IPS-NIHi11 (cell line): ENCODE measurements at places on chromosomes 1 and 21.

DNA sequence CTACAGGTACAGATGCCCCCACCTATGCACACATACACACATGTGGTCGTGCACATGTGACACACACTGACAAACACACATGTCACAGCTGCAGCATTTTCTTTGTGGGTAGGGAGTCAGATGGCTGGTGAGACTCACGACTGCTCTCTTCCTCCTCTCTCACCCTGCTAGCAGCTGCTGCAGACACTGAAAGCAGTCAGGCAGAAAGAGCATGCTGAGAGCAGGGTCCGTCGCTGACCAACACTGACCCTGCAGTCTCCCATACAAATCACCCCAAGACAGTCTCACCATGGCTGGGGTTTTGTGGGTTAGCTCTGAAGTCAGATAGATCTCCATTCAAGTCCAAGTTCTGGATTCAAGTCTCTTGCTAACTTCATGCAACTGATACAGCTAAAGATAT, 188.3 kb downstream of the ASTN1 start:
- DNase-seq = no peak

GRCh38 chr1:241532864-241533263, 686 bp downstream of the KMO start:
- DNase-seq = no peak

- DNase-seq = no peak
These were observed 42.8 kb downstream of the SAMD13 start for GRCh38 chr1:84344286-84344685.

- no peak for DNase-seq
These were observed 18.1 kb upstream of the IL19 start for GRCh38 chr1:206752481-206752880.

GRCh38 chr1:204344665-204345355, 14.9 kb downstream of the PLEKHA6 start:
- DNase-seq = no peak

DNA sequence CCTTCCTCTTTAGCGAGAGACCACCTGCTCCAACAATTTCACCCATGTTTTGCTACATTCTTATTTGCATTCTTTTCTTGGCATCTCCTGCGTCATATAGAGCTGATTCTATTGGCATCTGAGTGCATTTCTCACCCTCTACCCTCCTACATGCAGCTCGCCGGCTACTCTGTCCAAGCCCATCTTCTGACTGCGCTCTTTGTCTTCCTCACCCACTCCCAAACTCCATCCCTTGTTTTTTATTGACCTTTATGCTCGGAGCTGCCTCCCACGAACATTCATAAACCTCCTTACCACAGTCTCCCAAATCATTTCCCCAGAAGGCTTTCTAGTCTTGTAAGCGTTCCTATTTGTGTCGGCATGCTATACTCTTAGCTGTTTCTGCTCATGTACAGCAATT, 33.6 kb upstream of the FMN2 start:
- DNase-seq = no peak

DNA sequence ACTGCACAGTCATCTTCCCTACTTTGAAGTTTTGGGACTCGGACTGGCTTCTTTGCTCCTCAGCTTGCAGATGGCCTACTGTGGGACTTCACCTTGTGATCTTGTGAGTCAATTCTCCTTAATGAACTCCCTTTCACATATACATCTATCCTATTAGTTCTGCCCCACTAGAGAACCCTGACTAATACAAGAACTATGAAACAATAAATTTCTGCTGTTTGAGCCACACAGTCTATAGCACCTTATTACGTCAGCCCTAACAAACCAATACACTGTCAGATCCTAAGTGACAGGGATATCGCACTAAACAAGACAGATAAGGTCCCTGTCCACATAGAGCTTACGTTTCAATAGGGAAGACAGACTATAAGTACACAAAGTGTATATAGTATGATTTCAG, 120.1 kb downstream of the PLPP3 start:
- no peak for DNase-seq

- no peak for DNase-seq
These were observed 32.6 kb downstream of the PDPN start for GRCh38 chr1:13616234-13616633.

GRCh38 chr1:15700508-15700907, 16.4 kb downstream of the PLEKHM2 start:
- DNase-seq = no peak

DNA sequence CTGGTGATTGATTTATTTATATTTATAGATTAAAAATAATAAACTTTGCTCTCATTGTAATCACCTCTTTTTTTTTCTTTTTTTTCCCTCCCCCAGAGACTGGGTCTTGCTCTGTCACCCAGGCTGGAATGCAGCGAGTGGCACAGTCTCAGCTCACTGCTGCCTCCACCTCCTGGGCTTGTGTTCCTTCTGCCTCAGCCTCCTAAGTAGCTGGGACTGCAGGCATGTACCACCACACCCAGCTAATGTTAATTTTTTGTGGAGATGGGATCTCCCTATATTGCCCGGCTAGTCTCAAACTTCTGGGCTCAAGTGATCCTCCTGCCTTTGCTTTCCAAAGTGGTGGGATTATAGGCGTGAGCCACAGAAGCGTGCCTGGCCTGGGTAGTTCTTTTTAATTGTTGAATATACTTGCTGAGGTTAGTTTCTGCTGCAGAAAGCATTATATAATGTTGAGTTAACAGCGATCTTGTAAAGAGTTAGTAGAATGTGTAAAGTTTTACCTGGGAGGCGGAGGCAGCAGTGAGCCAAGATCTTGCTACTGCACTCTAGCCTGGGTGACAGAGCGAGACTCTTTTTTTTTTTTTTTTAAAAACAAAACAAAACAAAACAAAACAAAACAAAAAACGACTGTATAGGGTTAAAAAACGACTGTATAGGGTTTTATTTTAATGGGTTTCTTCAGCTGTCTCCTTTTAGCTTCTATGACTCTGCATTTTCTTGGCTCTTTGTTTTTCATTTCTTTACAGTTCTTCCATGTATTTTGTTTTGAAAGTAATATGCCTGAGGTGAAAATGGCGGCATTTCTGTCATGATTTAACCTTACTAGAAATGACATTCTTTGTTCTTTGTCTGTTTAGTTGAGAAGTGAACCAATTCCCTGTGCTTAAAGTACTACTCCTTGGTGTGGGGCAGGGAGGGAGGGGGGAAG, 82.7 kb downstream of the CAMTA1 start:
- DNase-seq = no peak

DNA sequence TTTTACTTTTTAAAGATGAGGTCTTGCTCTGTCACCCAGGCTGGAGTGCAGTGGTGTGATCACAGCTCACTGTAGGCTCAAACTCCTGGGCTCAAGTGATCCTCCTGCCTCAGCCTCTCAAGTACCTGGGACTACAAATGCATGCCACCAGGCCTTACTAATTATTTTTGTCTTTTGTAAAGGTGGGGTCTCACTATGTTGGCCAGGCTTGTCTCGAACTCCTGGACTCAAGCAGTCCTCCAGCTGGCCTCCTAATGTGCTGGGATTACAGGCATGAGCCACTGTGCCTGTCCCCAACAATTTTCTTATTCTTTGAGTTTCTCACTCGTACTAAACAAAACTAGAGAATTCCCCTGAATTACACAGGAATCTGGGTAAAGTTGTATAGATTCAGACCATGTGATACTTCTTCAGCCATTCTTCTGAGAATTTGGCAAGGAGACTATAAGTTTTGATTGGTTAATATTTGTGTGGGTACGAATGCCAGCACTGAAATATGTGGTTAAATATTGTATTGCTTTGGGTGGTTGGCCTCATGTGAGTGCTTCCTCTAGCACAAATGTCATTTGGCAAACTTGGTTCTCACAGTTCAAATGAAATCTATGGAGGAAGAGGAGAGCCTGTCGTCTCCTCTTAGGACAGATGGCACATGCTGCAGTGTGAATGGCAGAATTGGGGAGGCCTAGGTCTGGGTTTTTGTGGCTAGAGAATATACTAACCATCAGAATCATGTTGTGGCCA, 104.9 kb downstream of the RUNX1 start:
- DNase-seq = no peak

DNA sequence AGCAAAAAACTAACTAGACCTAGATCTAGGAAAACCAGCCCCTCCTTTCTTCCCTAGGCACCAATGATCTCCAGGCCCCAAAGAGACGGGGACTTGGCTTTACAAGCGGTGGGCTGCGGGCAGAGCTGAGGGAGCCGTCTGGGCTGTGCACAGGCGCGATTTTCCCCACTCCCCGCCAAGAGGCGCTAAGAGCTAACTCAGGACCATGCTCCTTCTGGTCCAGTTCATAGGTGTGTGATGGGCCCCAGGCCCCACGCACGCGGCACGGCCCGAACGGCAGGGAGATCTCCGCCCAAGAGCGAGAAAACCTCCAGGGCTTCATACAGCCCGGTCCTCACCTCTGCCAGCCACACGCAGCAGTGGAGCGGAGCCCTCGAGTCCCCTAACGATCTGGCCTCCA, 7.5 kb upstream of the GPR153 start:
- DNase-seq = no peak

DNA sequence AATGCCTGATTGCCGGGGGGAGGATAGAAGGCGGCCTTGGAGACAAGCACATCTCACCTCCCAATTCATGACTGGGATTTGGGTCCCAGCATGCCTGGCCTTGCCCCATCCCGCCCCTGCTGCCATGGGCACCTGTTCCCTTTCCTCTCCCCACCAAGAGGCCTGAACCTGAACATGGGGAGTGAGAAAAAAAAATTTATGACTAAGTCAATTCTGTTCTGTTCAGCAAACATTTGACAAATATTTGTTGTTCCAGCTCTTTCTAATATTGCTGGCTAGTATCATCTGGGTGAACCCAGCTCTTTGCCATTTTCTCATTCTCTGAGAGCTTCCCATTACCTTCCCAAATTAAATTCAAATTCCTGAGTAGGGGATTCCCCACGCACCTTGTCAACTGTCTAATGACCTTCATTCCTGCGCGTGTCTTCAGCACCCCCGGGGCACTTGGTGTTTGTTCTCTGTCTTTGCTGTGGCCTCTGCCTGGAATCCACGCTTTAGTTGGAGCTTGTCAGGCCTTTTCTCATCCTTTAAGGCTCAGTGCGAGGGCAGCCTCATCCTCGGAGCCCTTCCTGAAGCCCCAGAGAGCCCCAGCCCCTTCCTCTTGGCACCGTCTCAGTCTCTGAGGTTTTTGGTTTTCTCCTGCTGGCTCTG, 42.8 kb downstream of the ARHGEF10L start:
- DNase-seq = no peak

GRCh38 chr1:54883349-54884102, 3.5 kb downstream of the DHCR24 start:
- DNase-seq = no peak

GRCh38 chr1:87678266-87678665, 349.6 kb downstream of the LMO4 start:
- DNase-seq = no peak

- DNase-seq = no peak
These were observed 80.3 kb downstream of the PROX1 start for GRCh38 chr1:214067853-214068703.

DNA sequence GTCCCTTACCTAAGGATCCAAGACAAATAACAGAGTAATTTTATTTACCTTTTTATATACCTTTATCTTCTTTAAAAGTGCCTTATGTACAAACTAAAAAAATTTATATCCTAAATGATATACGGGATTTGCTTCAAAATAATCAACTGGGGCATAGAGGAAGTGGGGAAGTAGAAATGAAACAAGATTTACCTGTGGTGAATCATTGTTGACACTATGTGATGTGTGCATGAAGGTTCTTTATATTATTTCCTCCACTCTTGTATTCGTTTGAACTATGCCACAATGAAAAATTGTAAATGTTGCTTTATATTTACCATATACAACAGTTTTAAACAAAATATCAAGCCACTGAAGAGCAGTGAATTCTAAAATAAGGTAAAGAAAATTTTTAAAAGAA, 13.0 kb downstream of the RGS7 start:
- DNase-seq = no peak

- DNase-seq = no peak
These were observed 18.5 kb upstream of the C1orf21 start for GRCh38 chr1:184368354-184368753.

DNA sequence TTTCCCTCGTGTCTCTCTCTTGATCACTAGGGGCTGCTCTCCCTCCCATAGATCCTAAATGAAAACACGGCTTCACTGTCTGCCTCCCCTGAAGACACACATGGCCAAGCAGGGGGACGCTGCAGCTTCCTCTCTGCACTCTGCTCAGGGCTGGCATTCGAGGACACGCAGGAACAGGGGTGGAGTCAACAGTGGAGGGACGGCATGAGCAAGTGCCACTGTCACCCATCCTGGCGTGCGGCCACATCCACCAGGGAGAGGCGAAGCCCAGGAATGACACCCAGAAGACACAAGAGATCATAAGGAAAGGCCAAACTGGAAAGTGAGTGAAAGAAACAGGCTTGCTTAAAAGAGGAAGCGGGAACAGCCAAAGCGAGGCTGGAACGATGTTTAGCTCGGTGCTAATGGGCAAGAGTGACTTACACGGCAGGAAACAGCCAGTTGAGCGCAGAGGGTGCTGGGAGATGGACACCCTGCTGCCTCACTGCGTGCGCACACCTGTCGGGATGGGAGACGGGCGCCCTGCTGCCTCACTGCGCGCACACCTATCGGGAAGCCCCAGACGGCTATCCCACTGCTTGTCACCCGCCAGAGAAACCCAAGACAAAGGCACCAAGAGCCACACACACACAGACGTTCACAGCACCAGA, 13.6 kb upstream of the C1QTNF12 start:
- DNase-seq = no peak

DNA sequence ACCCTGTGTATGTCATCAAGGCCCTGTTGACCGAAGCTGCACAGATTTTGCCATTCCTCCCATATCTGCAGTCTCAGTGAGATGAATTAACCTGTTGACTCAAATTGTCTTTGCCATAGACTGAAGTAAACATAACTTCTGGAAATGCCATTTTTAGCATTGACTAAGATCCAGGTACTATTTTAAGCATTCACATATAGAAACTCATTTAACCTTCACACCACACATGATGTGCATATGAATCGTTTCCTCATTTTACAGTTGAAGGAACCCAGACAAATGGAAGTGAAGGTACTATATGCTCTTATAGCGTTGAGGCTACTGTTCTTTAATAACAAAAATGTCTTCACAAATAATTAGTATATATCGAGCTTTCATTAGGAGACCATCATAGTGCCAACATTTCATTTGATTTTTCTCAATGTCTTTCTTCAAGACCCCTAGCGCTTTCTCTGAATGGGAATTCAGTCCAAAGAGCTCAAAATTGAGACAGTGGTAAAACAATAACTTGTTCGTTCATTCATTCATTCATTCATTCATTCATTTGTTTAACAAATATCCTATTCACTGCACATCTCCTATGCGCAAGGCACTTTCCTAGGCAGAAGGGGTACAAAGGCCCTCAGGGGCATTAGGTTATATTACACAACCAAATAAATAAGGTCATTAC, 444.7 kb downstream of the ADGRL2 start:
- no peak for DNase-seq

- DNase-seq = no peak
These were observed 9.0 kb upstream of the PRDX1 start for GRCh38 chr1:45530632-45531135.
